ENCODE measurements at places on chromosomes 16 and 17.

GRCh38 chr17:83106056-83106588 lies 26.7 kb downstream of the METRNL start:
- DNase-seq = no peak

- DNase-seq = no peak
Measured at GRCh38 chr17:49730785-49731434, 23.1 kb upstream of the SLC35B1 start.

DNA sequence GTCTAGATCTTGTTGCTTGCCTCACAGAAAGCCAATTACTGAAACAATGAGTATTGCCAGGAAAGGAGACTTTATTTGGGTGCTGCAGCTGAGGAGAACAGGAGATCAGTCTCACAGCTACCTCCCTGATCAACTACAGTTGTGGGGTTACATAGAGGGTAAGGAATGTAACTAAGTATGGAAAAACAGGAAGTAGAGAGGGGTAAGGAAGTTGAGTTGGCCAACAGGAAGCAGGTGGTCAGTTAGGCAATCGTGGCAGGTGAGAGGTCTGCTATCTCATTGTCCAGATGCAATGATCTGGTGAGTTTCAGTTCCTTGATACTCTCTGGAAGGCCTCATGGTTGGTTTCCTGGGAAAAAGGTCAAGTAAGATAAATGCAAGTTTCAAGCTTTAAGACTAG lies 333.1 kb upstream of the GOT2 start:
- DNase-seq = no peak

- peak; percentile 28 for DNase-seq
Measured at GRCh38 chr17:74513987-74514631, 17.2 kb downstream of the CD300LB start.

GRCh38 chr16:81060576-81061306 lies 16.3 kb downstream of the C16orf46 start:
- DNase-seq = no peak

- no peak for DNase-seq
Measured at GRCh38 chr16:89197633-89198416, 2.5 kb downstream of the SLC22A31 start.

DNA sequence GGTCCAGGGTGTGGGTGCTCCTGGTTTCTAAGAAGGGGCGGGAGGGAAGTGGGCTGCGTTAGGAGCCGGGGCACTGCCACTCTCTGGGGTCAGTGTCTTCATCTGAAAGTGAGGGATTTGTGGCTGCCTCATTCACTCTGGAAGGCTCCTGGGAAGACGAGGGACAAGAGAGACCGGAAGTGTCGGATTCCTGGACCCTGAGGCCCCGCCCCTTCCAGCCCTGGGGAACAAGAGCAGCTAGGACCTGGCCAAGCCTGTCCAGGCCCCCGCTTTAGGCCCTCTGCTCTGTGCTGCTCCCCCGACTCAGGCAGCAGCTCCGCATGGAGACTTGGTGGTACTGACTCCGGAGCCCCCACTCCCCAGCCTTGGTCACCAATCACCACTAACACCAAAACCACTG lies 6.5 kb downstream of the LGALS3BP start:
- no peak for DNase-seq

GRCh38 chr16:85550422-85550864 lies 62.7 kb upstream of the GSE1 start:
- no peak for DNase-seq

DNA sequence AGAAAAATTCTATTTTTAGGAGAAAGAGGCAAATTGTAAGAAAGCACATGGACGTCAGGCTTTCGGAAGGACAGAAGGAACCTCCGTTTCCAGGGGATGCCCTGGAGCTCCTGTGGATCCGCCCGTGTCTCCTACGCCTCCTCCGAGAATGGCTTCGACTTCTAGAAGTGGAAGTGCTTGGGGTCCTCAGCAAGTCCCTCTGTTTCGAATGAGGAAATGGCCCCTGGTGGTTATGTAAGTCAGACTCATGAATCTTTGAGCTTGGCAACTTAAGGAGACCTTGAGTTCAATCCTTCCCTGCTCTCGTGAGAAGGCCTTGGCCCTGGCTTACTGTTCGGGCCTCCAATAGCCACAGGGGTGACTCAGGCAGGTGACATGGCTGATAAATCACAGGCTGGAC lies 38.9 kb downstream of the COX4I1 start:
- DNase-seq = no peak

GRCh38 chr17:72878975-72879660 lies 213.4 kb downstream of the SLC39A11 start:
- DNase-seq = no peak

DNA sequence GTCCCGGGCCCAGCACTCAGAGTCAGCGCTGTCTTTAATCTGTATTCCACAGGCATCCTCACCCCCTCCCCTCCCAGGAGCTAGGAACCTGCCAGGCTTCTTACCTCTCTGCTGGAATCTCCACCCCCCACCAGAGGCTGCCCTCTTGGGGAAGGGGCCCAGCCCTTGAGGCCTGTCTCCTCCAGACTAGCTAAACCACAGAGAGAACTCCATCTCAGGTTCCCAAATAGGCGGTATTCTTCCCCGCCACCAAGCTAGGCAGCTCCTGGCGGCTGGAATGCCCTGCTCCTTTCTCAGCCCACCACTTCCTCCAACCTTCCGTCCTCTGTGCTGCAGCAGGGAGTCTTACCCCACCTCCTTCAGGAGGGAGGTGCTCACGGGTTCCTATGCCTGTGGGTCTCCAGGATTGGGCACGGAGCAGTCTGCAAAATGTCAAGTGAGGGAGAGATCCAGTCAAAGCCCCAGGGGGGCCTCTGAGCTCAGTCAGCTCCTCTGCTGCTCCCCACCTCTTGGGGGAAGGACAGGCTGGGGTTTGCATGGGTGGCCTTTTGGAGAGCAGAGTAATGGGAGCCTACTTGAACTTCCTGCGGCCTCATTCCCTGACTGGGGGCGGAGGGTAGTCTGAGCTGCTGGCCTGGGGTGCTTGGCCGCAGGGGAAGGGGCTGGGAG lies 55.7 kb downstream of the SREBF1 start:
- DNase-seq = no peak

GRCh38 chr17:3879186-3879585 lies 13.7 kb downstream of the CAMKK1 start:
- DNase-seq = no peak

GRCh38 chr16:27689711-27690110 lies 139.8 kb downstream of the KATNIP start:
- no peak for DNase-seq

All from stimulated activated CD8-positive, alpha-beta memory T cell treated with anti-CD3 and anti-CD28 coated beads, Interleukin-12 subunit alpha, Interleukin-12 subunit beta, amount 100 ng/mL, for 1 hour (primary cell).